Sciatic nerve (tissue), 2 donors: ENCODE measurements at places on chromosomes 4 and X.

DNA sequence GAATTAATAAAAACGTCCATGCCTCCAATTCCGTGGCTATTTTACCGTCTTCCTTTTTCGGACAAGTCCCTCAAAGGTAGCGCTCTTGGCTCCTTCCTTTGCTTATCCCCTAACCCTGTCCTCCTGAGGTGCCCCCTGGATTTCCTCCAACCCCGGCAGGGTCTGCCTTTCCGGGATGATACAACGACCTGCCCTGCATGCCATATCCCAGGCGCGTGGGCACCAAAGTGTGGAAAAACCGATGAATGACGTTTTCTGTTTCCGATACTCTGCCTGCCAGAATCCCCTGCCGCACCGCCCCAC is 706 bp upstream of the CSTF2 start:
- DNase-seq: no peak

GRCh38 chr4:138182838-138183426 is 59.2 kb downstream of the SLC7A11 start:
- no peak for DNase-seq

- no peak for DNase-seq
Measured at GRCh38 chrX:109629310-109629709, 4.3 kb upstream of the KCNE5 start.

DNA sequence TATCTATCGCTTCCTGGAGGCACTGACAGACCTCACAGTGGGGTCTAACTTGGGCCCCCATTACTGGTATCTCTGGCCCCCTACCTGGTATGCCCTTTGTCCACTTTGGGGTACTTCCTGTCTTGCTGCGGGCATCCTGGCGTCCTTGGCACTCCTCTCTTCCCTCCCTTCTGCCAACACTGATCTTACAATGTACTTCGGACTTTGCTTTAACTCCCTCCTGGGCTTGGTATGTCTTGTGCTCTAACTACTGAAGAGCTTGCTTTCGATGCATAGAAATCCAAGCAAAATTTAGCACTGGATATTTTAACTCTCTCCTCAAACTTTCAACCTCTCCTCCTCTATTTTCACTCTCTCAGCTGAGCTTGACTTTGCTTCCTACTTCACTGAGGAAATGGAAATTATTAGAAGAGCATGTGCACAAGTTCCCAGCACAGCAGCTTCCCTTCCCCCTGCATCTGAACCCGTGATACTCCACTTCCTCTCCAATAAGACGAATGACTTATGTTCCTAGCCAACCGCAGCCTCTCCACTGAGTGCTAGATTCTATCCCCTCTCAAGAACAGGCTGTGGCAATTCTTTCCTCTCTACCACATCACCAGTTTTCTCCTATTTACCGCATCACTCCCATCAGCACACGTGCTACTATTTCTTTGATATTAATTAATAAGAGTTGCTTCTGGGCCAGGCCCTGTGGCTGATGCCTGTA is 52.9 kb downstream of the SUPT20HL2 start:
- DNase-seq: no peak

DNA sequence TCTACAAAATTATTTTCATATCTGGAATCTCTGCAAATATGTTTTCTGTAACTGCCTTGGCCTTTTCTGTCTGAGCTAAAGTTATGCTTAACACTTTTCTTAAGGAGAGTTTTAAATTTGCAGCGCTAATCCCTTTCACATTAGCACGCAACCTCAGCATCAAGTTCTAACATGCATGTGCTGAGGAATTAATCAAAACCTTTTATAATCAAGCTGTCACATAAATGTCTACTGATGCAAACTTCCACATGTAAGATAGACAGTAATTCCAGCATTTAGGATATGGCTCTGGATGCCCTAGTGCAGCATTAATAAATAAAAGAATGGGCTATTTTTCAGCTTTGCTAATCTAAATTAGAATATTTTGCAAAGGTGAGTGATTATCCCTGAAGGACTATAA is 17.5 kb upstream of the NEIL3 start:
- no peak for DNase-seq

DNA sequence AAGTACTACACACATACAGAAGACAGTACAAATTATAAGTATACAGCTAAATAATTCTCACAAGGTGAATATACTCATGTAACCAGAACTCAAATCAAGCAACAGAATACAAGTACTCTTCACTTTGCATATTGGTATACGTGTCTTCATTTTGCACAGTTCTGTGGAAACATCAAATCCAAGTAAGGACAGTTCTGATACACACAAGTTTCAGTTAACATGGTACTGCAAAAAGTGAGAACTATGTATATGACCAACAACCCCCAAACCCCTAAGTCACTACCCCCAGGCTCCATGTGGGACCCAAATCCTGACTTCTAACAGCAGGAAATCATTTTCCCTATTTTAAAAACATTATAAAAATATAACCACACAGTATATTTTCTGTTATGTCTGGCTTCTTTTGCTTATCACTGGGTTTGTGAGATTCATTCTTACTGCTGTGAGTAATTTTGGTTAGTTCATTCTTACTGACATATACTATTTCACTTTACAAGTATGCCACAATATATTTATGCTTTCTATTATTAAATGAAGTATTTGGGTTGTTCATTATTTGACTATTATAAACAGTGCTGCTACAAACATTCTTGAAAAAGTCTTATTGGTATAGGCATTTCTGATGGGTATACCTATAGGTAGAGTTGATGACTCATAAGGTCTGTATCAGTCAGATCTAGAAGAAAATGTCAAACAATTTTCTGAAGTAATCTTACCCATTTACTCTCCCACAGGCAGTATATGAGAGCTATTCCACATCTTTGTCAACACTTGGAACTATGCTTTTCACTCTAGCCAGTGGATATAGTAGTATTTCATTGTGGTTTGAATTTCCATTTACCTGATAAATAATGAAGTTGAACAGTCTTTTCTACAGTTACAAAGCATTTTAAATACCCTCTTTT is 47.0 kb downstream of the SCLT1 start:
- DNase-seq: no peak

GRCh38 chr4:53912766-53913497 is 151.5 kb downstream of the CHIC2 start:
- DNase-seq: no peak

GRCh38 chr4:169438057-169438480 is 167.3 kb upstream of the SH3RF1 start:
- DNase-seq: no peak

- no peak for DNase-seq
Measured at GRCh38 chr4:3322059-3322550, 29.3 kb downstream of the RGS12 start.

- no peak for DNase-seq
Measured at GRCh38 chr4:56438766-56439165, 2.7 kb downstream of the PAICS start.

DNA sequence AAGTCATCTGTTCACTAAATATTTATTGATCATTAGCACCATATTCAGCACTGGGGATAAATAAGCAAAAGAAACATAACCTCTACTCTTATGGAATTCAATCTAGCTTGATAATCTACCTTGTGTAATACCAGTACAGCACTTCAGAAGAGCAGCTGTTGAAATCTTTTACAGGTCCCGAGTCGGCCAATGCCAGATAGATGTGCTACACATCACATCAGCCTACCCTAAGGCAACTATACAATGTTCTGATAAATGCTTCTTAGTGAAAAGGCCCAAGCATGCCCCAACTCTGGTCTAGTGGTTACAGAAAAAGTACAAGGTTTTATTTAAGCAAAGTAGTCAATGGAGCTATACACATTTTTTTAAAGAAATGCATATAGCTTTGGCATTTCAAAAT is 68.7 kb downstream of the MAPK10 start:
- no peak for DNase-seq

GRCh38 chrX:39002466-39002865 is 201.2 kb downstream of the MID1IP1 start:
- DNase-seq: no peak

GRCh38 chr4:66572949-66573348 is 902.7 kb upstream of the EPHA5 start:
- no peak for DNase-seq

GRCh38 chrX:115013705-115014104 is 3.7 kb downstream of the IL13RA2 start:
- no peak for DNase-seq
